ENCODE measurements at places on chromosomes 16 and 17. TPM values are rescaled to one million over a fixed set of nuclear protein-coding genes. Genes with fewer than 3 reads are reported as not detected.
A peak's percentile ranks its signal among the peaks of the same experiment; 100 is the strongest.

The ALDOA gene
- total RNA-seq, result 810 TPM

The SMTNL2 gene
- total RNA-seq, result 2.5 TPM

The MGAT5B gene
- total RNA-seq, result 0.49 TPM

The MARVELD3 gene
- total RNA-seq, result 4.7 TPM

The LPO gene
- total RNA-seq, result not detected

The TP53TG3B gene
- total RNA-seq, result not detected

The ZNF385C gene
- total RNA-seq, result 0.49 TPM

DNA sequence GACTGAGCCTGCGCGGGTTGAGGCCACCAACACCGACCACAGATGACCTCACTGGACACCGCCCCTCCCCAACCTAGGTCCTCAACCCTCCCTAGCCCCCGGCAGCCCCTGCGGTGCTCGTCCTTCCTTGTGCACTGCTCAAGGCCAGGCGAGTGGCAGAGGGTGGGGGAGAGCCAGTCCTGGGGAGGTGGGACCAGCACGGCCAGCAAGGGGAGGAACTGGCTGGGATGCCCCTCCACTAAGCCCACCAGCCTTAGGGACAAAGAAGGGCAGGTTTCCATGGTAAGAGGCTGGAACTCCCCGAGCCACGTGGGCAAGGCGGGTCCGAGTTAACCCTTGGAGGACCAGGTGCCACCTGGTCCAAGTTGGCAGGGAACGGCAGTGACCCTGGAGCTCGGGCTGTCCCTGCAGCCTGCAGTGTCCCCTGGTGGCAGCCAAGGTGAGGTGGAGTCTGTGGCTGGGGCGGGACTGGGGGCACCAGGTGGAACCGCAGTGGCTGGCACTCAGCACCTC, 9.2 kb downstream of the FSCN2 start:
- no peak for DNase-seq

DNA sequence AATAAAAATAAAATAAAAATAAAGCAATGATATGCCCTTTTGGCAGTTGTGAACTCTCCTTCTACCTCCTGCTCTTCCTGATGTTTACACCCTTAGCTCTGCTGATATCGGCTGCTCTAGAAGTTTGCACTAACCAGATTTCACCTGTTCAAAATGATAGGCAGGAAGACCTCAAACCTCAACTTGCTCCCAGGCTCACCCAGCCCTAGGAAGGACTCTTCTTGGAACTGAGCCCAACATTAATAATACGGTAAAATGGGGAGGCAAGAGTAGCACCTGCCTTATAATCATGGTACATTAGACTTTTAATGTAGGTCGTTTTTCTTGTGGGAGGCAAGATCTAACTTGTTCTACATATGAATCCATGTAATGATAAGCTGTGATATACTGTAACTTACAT, 61.2 kb upstream of the MED13 start:
- no peak for DNase-seq

- no peak for DNase-seq
Observed at GRCh38 chr17:37167756-37168155, 208.0 kb upstream of the C17orf78 start.

- DNase-seq, result no peak
Observed at GRCh38 chr17:32520104-32520701, 33.4 kb downstream of the CDK5R1 start.

DNA sequence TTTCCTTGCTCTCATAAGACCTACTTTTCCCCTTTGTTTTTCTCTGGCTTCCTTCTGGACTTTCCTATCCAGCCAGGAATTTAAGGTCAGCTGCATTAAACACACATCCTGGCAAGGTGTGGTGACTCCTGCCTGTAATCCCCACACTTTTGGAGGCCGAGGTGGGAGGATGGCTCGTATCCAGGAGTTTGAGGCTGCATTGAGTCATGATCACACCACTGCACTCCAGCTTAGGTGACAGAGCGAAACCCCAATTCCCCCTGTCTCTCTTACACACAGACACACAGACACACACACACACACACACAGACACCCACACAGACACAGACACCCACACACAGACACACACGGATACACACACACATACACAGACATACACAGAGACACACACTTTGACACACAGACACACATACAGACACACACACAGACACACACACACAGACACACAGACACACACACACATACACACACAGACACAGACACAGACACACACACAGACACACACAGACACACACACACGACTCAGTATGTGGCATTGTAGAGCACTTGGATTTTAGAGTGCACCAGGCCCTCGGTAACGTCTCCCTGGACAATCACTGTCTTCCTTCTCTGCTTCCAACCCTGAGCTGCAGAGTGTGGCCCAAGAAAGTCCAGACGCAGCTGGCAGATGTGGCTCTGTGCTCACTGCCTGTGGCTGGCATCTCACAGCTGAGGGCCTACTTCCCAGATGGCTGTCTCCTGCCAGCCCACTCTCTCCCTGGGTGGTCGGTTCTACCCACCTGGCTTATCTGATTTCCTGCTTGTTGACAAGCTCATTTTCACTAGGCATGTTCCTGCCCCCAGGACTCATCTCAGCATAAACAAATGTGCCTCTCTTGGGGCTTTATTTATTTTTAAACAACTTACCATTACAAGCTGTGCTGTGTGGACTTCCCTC, 39.0 kb downstream of the NLRP1 start:
- peak; percentile 79 for DNase-seq

DNA sequence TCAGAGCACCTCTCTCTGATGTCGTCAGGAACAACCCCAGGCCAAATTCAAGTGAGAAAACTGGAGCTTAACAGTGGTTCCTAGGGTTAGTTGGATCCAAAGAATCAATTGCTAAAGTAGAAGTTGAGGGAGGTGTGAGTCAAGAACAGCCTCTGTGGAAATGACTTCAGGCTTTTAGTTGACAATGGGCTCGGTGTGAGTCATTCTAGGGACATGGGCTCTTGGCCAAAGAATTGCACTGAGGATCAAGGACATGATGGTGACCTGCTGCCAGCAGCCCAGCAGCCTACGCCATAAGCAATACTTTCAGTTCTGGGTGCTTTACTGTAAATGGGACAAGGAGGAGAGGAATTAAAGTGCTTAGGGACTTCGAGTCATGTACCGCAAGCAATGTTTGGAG, 32.1 kb upstream of the SMURF2 start:
- no peak for DNase-seq

DNA sequence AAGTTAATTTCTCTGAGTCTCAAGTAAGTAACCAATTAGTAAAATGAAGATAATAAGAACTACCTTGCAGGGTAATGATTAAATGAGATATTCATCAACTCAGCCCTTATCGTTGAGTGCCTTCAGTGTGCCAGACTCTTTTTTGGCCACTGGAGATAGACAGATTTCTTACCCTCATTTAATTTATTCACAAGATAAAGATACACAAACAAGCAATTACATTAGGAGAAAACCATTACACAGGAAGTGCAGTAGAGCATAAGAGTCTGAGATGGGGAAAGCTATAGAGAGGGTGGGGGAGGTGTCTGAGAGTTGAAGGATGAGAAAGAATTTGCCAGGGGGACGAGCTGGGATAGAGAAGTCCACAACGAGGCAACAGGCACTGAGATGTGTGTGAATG, 72.5 kb upstream of the BCAR1 start:
- DNase-seq, result no peak

- DNase-seq, result no peak
Observed at GRCh38 chr17:17177176-17177575, 29.0 kb downstream of the PLD6 start.

GRCh38 chr16:19771796-19772195, 53.7 kb downstream of the IQCK start:
- DNase-seq, result no peak

DNA sequence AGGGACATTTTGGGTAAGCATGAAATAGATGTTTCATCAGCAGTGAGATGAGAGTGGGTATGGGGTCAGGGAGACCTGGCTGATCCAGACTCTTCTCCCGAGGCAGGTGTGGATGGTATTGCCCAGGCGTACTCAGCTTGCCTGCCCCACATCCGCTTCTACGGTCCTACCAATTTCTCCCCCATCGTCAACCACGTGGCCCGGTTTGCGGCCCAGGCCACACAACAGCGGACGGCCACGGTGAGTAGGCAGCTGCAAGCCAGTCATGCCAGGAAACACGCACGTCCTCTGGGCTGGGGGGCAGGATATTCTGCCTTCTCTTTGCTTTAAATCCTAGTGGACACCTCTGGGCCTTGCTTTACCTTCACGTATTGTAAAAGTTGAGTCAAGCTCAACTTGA, 44.7 kb downstream of the CPNE2 start:
- no peak for DNase-seq

DNA sequence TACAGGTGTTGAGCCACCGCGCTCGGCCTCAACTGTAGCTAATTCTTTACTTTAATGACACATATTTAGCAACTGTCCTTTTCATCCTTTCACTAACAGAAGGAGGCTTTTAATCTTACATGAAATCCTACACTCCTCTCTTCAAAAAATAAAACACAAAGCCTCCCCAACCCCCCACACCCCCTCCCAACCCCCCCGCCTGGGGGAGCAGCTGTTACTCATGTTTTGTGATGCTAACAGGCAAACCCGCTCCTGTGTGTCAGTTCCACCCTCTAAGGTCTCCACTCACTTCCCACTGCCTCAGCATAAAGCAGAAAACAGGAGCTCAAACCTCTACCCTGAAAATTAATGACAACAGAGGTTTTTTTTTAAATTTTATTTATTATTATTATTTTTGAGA, 55.4 kb upstream of the SLC25A19 start:
- no peak for DNase-seq

DNA sequence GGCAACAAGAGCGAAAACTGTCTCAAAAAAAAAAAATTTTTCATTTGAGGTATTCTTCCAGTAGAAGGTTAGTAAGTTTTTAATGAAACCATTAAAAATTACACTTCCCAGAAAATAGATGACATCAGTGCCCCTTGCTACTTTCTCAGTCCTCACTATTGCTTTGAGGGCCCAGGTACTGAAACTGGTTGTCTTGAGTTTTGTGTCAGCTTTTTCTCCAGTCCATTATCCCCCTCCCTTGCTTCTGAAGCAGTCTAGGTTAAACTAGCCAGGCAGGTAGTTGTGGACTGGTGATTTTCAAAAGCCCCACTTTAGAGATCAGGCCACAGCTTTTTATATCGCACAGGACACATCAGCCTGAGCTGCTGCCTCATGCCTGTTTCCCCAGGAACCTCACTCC, 10.9 kb downstream of the SMCR8 start:
- DNase-seq, result no peak

Data from vagina (tissue), 2 donors.